Mesendoderm (in vitro differentiated cells): ENCODE measurements at places on chromosomes 2 and 18.

DNA sequence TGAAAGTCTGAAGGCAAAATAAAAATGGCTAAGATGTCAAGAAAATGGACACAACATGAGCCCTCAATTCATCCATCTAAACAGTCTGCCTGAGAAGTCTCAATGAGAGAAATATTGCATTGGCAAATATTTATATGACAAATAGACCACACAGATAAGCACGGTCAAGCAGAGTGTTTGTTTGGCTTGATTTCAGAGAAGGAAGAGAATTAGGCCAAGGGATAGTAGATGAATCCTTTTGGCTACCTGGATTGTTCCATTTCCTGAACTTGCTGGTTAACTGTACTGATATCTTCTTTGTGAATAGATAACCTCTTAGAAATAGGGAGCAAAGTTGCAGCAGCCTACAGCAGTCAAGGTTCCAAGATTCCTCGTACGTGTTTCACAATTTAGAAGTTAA, 129.6 kb downstream of the RBMS1 start:
- H3K36me3 ChIP-seq = no peaks in the 10 kb centered on the region
- peaks cover 3% of the 10 kb centered on the region for H3K4me1 ChIP-seq
- H3K27me3 ChIP-seq = no peaks in the 10 kb centered on the region
- no peak overlapping the region for H3K4me3 ChIP-seq

DNA sequence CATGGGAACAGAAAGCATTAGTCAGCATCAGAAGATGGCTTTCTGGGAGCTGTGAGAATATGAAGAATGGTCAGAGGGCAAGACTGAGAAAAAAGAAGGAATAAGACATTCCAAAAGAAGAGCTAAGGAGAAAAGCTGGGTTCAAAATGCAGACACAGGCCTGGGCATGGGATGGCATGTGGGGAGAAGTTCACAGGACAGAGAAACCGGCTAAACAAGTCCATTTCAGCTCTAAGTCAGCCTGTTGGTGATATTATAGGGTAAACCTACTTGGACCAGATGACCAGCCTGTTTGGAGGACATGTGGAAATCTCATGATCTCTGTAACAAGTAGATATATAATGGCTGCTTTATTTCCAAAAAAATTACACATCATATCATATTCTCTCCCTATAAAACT, 91.7 kb upstream of the MEIS1 start:
- H3K36me3 ChIP-seq = no peaks in the 10 kb centered on the region
- peaks cover 5% of the 10 kb centered on the region for H3K4me1 ChIP-seq
- no peaks in the 10 kb centered on the region for H3K27me3 ChIP-seq
- no peak for DNase-seq

GRCh38 chr2:237673130-237674001, 46.0 kb downstream of the LRRFIP1 start:
- H3K27me3 ChIP-seq = no peaks in the 10 kb centered on the region
- H3K4me3 ChIP-seq = no peak overlapping the region
- peaks cover 8% of the 10 kb centered on the region for H3K4me1 ChIP-seq
- no peaks in the 10 kb centered on the region for H3K36me3 ChIP-seq

GRCh38 chr2:216499641-216500218, 1.1 kb downstream of the RPL37A start:
- DNase-seq = no peak
- H3K27me3 ChIP-seq = no peaks in the 10 kb centered on the region
- H3K4me3 ChIP-seq = peak overlapping the region; percentile 94
- no peak overlapping the region for H3K27ac ChIP-seq
- H3K36me3 ChIP-seq = peaks cover 19% of the 10 kb centered on the region
- H3K4me1 ChIP-seq = no peaks in the 10 kb centered on the region

GRCh38 chr2:200373231-200373630, 66.7 kb downstream of the SPATS2L start:
- no peaks in the 10 kb centered on the region for H3K36me3 ChIP-seq
- no peak overlapping the region for H3K27ac ChIP-seq
- no peaks in the 10 kb centered on the region for H3K27me3 ChIP-seq
- no peak overlapping the region for H3K4me3 ChIP-seq
- H3K4me1 ChIP-seq = peaks cover 11% of the 10 kb centered on the region

DNA sequence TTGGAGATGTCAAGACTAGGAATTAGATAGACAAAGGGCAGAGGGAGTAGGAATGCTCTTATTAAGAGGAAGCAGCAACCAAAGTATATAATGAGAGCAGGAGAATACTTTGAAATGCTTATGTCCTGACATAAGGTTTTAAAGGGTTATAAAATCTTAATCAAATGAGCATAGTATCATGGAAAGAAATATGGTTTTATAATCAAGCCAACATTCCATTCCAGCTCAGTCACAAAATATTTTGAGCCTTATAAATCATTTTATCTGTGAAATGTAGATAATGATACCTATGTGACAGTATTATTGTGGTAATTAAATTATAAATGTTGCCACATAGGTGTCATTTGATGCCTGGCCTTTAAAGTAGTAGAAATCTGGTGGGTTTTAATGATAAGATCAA, 17.6 kb downstream of the VSNL1 start:
- H3K4me3 ChIP-seq = no peak overlapping the region
- no peak overlapping the region for H3K27ac ChIP-seq
- H3K27me3 ChIP-seq = no peaks in the 10 kb centered on the region

- no peak overlapping the region for H3K4me3 ChIP-seq
- DNase-seq = no peak
- peaks cover 90% of the 10 kb centered on the region for H3K27me3 ChIP-seq
- H3K27ac ChIP-seq = no peak overlapping the region
Observed at GRCh38 chr2:176103742-176104315, 3.3 kb upstream of the HOXD11 start.

DNA sequence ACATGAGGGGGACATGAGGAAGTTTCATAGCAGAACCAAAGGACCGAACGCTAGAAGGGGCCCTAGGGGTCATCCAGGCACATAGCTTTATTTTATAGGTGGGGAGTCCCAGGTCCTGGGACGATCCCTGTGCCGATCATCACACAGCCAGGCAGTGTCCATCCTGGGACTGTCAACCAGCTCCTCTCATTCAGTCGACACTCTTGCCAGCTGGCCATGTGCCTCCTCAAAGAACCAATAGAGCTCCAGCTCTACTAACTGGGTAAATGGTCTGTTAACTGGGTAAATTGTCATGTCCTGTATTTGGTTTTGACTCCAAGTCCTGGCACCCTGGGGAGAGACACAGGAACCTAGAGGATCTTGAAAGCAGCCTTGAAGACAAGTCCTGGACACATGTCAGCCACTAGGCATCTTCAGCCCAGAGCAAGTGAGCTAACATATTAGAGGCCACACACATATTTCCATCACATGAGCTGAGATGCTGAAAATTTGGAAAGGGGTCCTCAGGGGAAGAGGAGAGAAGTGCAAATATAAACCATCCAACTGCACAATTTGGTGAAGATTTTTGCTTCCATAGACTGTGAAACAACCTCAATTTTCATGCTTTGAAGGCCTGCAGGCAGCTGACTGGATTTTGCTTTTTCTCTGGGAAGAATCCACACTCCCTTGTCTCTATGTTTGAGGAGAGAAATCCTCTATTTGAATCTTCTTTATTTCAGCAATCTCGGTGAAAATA, 361.1 kb upstream of the SLC14A2 start:
- no peaks in the 10 kb centered on the region for H3K36me3 ChIP-seq
- no peaks in the 10 kb centered on the region for H3K4me1 ChIP-seq
- DNase-seq = no peak
- H3K27me3 ChIP-seq = no peaks in the 10 kb centered on the region

- no peaks in the 10 kb centered on the region for H3K27me3 ChIP-seq
- peaks cover 2% of the 10 kb centered on the region for H3K4me1 ChIP-seq
- no peak overlapping the region for H3K27ac ChIP-seq
- no peaks in the 10 kb centered on the region for H3K36me3 ChIP-seq
- no peak overlapping the region for H3K4me3 ChIP-seq
Observed at GRCh38 chr18:55386545-55386944, 201.4 kb downstream of the TCF4 start.

- no peaks in the 10 kb centered on the region for H3K27me3 ChIP-seq
- H3K4me3 ChIP-seq = no peak overlapping the region
- H3K36me3 ChIP-seq = no peaks in the 10 kb centered on the region
- H3K4me1 ChIP-seq = no peaks in the 10 kb centered on the region
- H3K27ac ChIP-seq = no peak overlapping the region
- DNase-seq = no peak
Observed at GRCh38 chr2:130787841-130788240, 32.5 kb downstream of the AMER3 start.

- no peaks in the 10 kb centered on the region for H3K27me3 ChIP-seq
- DNase-seq = no peak
- no peak overlapping the region for H3K27ac ChIP-seq
- no peaks in the 10 kb centered on the region for H3K4me1 ChIP-seq
Observed at GRCh38 chr2:241459520-241459919, 48.9 kb downstream of the STK25 start.

DNA sequence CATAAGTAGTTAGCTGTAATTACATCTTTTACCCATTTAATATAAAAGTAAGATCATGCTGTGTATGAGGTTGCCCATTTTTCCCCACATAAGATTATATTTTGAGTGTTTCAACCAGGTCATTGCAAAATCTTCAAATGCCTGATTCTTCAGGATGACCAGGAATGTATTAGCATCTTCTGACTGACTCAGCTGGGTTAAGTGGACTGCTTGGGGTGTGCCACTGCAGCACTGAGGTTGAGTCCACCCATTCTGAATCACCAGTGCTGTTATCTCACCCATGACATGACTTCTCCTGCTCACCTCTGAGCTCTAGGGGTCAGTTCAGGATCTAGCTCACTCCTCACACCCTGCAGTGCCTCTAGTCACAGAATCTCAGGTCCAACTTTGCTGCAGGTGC, 576.7 kb upstream of the ZEB2 start:
- no peak overlapping the region for H3K4me3 ChIP-seq
- no peak overlapping the region for H3K27ac ChIP-seq
- no peaks in the 10 kb centered on the region for H3K36me3 ChIP-seq
- no peak for DNase-seq

DNA sequence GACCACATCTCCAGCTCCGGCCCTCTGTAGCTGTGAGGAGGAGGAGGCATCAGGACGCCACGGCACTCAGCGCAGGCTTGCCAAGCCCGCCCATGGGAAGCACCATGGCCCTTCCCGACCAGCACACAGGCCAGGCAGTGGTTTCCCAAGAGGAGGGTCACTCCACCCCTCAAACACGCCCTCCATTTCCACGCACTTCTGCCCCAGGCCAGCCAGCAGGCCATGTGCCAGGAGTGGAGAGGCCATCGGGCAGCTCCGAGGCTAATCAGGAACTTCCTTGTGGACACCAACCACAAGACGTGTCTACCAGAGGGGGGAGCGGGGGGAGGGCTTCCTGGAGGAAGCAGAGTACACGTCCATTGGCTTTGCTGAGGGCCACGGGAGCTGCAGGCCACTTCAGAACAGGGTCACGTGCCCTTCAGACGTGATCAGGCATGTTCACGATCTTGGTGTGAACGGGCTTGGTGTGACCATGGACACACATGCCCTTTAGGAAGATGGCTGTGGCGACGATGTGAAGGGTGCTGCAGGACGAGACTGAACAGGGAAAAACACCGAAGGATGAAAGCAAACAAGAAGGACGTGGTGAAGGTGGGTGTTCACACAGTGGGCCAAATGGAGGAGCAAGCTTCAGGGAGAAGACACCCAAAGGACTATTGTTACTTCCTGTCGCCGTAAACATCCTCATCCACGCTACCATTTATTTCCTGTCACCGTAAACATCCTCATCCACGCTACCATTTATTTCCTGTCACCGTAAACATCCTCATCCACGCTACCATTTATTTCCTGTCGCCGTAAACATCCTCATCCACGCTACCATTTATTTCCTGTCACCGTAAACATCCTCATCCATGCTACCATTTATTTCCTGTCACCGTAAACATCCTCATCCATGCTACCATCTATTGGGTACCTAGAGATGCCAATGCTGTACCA, 6.5 kb upstream of the MTERF4 start:
- DNase-seq = no peak
- no peaks in the 10 kb centered on the region for H3K4me1 ChIP-seq
- H3K27me3 ChIP-seq = no peaks in the 10 kb centered on the region
- no peaks in the 10 kb centered on the region for H3K36me3 ChIP-seq
- no peak overlapping the region for H3K4me3 ChIP-seq
- H3K27ac ChIP-seq = no peak overlapping the region

DNA sequence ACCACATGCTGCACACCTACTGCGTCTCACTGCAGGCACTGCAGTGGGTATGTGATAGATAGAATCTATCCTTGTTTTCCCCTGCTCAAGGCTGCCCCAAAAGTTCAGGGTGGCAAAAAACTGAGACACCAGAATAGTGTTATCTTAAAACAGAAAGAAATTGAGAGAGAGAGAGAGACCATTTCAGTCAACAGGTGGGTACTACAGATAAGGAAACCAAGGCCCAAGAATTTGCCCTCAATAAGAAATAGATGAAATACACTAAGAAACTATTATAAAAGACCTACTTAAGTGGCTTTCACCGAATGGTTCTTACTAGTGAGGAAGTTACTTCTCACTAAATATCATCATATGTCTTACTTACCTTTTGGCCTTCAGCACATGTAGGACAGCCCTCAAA, 27.9 kb downstream of the EPG5 start:
- H3K27ac ChIP-seq = no peak overlapping the region
- H3K4me3 ChIP-seq = no peak overlapping the region
- peaks cover 7% of the 10 kb centered on the region for H3K36me3 ChIP-seq
- no peaks in the 10 kb centered on the region for H3K27me3 ChIP-seq

- H3K4me1 ChIP-seq = no peaks in the 10 kb centered on the region
- H3K27me3 ChIP-seq = no peaks in the 10 kb centered on the region
- no peak overlapping the region for H3K4me3 ChIP-seq
- no peak for DNase-seq
- no peak overlapping the region for H3K27ac ChIP-seq
- no peaks in the 10 kb centered on the region for H3K36me3 ChIP-seq
Observed at GRCh38 chr2:120053891-120054290, 41.0 kb downstream of the EPB41L5 start.

- H3K27ac ChIP-seq = no peak overlapping the region
- peaks cover under 1% of the 10 kb centered on the region for H3K4me1 ChIP-seq
- H3K36me3 ChIP-seq = no peaks in the 10 kb centered on the region
Observed at GRCh38 chr2:128531856-128532255, 213.2 kb upstream of the HS6ST1 start.

DNA sequence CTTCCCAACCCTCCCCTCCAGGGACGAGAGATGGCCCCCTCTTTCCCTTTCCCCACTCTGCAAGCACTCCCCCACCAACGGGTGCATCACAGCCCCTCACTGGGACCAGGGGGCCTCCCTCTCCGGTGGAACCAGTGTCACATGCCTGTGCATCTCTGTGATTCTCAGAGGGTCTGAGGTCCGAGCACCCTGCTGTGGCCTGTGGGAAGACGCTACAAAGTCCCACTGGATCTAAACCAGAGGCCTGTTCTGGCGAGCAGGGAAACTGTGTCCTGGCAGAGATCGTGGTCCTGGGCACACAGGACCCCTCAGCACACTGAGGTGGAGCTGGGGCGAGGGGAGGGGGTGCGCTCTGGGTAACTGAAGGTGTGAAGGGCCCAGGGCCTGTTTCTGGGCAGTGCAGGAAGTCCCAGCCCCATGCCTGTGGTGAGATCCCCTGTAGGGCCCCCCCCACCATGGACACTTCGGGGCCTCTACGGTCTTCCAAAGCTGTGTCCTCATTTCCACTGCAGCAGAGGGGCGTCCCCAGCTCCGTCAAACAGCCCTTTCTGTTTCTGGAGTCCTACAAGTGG, 8.0 kb downstream of the SNORC start:
- H3K4me3 ChIP-seq = no peak overlapping the region
- H3K27me3 ChIP-seq = no peaks in the 10 kb centered on the region
- H3K36me3 ChIP-seq = no peaks in the 10 kb centered on the region
- H3K4me1 ChIP-seq = no peaks in the 10 kb centered on the region
